ENCODE measurements at places on chromosomes 5 and 9.

DNA sequence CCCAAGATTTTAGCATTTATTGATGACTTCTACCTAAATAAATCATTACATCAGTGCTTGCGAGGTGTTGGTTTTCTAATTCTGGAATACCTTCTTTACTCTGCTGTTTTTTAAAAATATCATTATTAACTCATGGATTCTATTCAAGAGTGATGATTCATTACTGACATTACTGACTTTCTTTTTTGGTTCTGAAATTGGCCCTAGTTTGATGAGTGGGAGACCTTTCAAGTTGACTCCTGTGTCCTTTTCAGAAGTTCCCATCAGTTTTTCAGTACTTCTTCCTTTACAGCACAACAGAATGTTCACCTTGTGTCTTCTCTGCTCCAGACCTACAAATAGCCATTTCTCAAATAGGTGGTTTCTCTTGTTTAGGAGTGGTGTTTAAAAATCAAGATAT lies 114.1 kb downstream of the PCSK5 start:
- no peak for DNase-seq

DNA sequence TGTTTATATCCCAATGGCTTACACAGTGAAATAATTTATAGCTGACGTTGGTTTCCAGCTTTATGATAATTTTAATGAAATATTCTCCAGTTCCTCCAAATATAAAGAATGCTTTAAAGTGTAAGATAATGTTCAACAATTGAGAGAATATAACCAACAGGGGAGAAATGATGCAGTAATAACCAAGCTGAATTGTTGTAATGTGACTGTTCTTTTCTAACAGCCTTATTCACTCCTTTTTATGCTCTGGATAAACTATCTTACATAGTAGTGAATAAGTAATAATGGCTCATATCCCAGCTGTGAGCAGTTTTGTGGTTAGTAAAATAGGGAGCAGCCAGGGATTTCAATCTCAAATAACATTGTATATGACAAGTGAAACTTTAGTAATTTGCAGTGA lies 2348.7 kb upstream of the ACO1 start:
- DNase-seq: no peak

GRCh38 chr5:26310415-26310814 lies 728.0 kb downstream of the CDH9 start:
- no peak for DNase-seq

DNA sequence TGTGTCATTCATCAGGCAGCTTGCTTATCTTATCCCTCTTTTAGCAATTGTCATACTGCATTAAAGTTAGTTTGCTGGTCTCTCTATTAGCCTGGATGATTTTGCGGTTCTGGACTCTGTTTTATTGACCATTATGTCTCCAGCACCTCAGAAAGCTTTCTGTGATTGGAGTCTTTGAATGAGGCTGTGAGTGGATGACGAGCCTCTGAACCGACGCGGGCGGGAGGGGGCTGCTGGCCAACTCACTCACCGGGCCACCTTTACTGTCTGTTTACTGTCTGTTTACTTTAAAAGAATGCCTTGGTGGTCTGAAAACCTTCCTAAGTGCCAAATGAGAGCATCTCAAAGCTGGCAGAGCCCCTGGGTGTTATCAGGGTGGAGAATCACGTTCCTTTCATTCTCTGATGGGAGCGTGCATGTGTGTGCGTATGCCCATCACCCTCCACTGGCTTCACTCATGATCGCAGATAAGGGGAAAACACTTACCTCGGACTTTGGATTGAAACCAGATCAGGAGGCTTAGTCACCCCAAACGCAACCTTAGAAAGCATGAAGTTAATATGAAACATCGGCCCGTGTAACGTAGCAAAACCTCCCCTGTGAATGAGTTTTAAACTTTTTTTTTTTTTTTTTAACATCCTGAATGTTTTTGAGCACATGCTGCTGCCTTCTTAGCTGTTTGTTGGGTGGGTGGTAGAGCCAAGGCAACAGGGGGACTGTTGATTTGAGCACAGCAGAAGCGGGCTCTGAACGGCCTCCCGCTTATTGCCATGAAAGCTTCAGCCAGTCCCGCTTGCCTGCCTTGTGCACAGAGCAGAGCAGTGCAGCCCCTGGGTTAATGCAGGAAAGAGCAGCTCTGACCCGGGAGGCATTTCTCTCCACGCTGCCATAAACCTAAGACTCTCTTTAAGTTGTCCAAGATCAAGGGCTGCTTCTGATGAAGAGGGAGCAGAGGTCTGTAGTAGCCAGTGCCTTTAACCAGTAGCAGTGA lies 173.6 kb downstream of the GADD45G start:
- no peak for DNase-seq

GRCh38 chr5:108484035-108484434 lies 102.1 kb upstream of the FBXL17 start:
- no peak for DNase-seq

DNA sequence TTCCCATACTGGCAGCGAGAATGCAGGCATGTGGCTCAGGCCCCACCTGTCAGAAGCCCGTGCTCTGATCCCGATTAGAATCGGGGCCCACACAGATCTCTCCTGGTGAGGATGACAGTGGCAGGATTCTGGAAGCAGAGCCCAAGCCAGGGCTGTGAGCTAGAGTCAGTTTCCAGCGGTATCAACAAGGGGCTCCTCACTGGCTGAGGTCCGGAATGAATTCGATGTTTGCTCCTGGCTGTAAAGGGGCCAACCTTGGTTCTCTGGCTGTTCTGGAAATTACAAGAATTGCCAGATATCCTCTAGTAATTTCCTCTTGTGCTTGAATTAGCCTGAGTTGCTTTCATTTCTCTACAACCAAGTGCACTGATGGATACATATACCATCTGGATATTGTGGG lies 129.1 kb upstream of the SPRY4 start:
- no peak for DNase-seq

DNA sequence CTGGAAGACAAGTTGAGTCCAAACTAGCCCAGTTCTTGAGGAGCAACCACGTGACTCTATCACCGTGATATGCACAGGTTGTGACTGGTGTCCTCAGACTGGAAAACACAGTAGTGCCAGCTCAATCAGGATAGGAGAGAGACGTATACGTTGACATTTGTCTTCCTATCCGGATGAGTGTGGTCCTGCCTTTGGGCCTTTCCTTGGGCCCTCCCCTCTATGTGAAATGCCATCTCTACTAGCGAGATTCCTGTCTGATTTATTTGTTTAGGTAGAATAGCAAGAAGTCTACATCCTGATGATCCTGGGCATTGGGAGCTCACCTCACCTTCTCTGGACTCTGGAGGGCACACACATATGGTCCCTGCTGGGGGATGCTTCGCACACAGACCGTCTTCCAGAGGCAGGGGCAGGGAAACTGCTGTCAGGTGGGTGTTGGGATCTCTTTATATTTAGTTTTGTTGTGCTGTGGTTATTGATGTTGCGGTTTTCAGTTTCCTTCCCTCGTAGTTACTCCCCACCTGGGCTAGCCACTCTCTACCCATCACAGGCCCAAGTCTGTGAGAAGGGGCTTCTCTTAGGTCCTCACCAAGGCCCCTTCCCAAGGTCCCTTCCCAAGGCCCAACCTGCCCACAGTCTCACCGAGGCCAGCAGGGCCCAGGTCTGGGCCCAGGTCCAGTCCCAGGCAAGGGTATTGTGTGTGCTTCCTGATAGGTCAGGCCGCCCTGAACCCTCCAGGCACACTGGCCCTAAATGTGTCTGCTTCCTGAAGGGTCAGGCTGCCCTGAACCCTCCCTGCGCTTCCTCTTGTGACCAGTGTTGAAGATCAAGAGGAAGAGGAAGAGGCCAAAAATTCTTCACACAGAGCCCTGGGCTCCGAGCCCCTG lies 19.0 kb upstream of the SPINK4 start:
- DNase-seq: no peak
